ENCODE measurements at places on chromosomes 5 and 9.

DNA sequence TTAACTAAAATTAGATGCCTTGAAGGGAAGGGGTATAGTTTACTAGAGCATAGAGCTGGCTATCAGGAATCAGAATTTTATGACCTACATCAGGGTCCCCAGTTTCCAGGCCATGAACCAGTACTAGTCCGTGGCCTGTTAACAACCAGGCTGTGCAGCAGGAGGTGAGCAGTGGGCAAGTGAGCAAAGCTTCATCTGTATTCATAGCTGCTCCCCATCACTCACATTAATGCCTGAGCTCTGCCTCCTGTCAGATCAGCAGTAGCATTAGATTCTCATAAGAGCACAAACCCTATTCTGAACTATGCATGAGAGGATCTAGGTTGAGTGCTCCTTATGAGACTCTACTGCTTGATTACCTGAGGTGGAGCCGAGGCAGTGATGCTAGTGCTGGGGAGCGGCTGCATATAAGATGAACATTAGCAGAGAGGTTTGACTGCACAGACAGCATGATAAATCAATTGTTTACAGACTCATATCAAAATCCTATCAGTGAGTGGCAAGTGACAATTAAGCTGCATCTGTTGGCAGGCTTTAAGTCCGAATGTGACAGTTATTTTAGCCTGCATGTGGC is 44.6 kb downstream of the TAF11L14 start:
- no peak for DNase-seq

DNA sequence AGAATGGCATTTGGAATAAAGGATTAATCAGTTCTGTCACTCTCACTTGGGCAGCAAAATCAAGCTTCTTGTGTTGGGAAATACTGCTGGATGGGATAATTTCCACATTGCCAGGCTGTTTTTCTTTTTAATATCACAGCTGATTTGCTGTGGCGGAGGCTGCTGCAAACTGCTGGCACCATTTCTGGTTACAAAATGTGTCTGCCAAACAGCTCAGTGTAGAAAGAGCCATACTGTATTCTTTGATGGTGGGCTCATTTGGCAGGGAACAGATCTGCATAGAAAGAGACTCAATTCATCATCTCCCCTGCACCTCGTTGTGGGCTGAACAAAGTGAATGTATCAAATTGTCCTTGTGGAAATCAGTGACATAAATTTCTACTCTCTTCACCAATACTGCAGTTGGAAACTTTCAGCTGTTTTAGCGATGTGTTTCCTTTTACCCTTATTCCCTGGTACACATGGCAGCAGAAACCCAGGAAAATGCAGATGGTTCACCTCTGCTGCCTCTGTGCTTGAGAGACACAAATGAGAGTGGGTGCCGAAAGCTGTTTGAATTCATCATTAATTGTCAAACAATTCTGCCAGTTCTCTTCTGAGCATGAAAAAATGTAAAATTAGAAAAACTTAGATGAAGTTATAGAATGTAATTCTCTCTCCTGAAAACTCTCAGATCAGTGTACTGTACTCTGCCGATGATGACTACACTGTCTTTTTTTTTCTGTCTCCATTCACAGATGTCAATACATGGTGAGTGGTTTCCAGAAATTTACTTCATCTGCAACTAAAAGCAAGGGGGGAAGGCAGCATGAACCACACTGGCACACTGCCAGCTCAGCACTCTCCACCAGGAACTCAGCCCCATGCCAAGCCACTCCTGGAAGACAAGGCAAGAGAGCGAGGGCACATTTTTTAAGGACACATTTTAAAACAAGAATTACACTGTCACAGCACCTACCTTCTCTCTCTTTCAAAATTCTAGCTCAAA is 75.0 kb downstream of the HMHB1 start:
- DNase-seq, result peak; percentile 54

- DNase-seq, result no peak
Measured at GRCh38 chr5:145478651-145479050, 356.5 kb downstream of the PRELID2 start.

GRCh38 chr5:177347699-177348098 is 3.8 kb downstream of the LMAN2 start:
- DNase-seq, result no peak

GRCh38 chr5:116621599-116621998 is 47.0 kb upstream of the SEMA6A start:
- DNase-seq, result no peak

DNA sequence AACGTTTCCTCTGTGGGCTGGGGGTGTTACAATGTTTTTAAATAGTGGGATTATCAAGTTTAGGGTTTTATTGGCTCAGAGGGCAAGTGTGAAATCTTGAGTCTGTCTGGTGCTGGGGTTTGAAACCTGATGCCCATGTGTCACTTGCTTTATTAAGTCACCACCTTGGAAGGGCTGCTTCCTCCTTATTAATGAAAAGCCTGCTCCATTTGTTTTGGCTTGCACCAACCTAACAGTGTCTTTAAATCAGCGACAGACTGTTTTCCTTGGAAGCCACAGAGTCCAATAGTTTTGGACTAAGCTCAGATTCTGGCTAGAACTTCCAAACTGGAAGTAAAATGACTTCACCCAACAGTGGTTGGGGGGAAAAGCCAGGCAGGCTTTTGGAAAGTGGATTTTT is 10.7 kb upstream of the PALM2AKAP2 start:
- DNase-seq, result no peak

DNA sequence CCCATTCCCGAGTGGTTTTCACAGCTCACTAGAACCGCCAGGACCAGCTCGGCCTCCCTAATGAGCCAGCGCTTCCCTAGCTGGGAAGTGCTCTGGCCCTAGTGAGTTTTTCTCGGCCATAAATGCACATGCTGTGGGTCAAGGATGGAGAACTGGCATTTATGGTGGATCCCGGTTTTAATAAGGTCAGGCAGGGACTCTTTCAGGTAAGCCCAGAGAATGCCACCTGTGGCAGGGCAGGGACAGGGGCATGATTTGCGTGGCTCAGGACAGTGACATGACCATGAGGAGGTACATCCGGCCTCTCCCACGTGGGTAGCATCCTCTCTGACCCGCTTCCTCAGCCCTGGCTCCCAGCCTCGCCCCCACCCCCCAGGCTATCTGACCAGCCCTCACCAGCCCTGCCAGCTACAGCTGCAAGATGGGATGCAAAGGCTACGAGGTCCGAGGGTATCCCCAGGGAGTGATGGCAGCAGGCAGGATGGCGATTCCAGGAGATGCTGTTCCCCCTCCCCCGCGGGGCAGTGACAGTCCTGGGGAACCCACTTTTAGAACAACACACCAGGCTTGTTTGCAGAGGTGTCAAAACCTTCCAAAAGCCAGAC is 60.3 kb upstream of the ADAMTS2 start:
- no peak for DNase-seq

DNA sequence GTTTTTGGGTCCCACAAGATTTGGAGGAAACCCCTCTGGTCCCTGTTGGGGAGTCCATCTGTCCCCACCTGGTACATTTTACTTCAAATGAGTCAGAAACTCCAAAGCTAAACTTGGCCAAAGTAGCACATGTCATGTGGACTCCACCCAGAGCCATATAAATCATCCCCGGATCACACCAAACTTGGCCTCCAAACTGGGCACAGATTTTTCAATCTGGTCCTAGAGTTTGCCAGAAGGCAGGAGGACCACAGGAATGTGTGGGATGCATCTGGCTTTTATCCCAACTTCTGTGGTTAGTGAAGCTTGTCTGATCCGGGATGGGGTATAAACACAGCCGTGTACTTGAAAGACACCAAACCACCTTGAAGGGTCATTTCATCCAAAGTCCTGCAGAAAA is 66.3 kb downstream of the MAT2B start:
- no peak for DNase-seq

DNA sequence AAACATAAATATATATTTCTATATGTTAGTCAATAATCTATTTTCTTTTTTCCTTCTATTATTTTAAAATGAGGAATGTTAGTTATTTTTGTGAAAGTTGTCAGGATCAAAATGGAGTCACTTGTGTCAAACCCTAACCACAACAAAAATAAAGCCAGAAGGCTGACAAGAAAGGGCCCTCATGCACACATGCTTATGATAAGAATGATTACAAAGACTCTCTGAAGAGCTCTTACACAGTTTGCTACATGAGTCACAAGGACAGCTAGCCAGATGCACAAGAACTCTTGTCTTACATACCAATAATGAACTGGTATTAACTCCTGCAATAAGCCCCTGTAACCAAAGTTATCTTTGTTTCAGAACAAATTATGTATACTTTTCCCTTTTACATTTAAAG is 64.7 kb downstream of the GGTA1 start:
- DNase-seq, result no peak

DNA sequence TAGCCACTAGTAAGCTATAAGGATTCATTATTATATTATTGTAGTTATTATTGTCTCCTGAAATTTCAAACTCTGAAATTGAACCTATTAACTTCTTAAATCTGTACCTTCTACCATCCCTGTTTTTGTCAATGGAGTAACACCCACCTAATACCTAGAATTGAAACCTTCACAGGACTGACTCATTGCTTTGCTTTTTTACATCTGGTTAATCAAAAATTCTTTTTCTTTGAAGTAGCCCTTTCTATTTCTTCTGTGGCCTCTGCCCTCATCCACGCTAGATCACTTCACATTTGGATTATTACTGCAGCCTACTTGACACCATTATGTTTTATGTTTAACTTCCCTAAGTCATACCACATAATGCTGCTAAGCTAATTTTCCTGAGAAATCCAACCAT is 35.6 kb downstream of the RBM27 start:
- DNase-seq, result no peak

DNA sequence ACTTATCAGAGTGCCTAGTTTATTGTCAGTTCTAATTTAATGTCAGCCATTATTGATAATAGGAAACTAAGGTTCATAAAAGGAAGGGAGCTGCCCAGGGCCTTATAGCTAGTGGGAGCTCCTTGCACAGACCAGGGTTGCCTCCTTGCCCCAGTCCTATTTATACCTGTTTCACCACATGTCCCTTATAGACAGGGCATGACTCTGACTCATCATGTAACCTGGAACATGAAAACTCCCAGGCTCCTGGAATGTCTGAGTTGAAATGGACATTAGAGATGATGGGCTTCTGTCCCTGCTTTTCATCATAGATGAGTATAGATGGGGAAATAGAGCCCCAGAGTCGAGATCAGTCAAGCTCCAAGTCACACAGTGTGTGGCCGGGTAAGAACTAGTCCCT is 21.1 kb downstream of the FAT2 start:
- no peak for DNase-seq

GRCh38 chr9:68747043-68747533 is 42.0 kb downstream of the PIP5K1B start:
- DNase-seq, result no peak

GRCh38 chr5:6465831-6466790 is 17.5 kb downstream of the UBE2QL1 start:
- no peak for DNase-seq

DNA sequence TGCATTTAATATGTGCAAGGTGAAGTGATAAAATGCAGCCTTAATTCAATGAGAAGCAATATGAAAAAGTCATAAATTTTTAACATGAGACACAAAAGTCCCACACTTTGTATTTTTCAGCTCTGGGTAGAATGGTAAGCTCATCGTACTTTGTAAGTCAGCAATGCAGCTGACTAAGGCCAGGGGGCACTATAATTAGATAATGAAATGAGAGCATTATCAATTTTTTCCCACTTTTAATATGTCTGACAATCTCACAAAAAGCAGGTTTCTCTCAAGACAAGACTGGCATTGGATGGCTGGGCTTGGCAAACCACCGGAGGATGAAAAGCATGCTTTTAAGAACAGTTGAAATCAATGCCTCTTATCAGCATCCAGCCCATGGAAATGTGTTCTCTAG is 162.8 kb downstream of the FAM174A start:
- DNase-seq, result no peak

GRCh38 chr5:173028811-173029327 is 27.3 kb upstream of the CREBRF start:
- no peak for DNase-seq

- DNase-seq, result no peak
Measured at GRCh38 chr5:3022665-3023064, 271.2 kb upstream of the IRX2 start.

DNA sequence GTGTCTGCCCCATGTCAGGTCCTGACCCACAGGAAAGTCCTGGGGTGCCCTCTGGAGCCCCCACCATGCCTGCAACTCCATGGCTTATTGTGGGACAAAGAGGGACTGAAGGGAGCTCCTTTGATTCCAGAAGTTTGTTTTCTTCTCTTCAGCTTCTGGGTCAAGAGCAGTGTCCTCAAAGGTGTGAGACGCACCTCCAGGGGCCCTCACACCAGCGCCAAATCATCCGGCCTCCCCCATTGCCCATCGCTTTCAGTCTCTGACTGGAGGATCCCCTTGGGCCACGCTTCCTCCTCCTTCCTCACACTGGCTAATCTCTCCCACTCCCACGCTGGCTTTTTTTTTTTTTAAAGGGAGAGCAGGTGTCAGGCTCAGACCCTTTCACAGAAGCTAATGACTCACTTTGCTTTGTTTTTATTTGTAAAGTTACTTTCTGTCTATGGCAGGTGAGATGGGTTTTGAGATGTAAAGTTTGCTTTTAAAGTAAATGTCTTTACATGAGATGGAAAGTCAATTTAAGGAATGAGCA is 16.7 kb downstream of the CDHR2 start:
- no peak for DNase-seq

- DNase-seq, result no peak
Measured at GRCh38 chr5:141172381-141173204, at the start of gene PCDHB7. Gene PCDHB7 (plus strand): TSS chr5:141172644. CDS start chr5:141172836, 192 bp downstream.

DNA sequence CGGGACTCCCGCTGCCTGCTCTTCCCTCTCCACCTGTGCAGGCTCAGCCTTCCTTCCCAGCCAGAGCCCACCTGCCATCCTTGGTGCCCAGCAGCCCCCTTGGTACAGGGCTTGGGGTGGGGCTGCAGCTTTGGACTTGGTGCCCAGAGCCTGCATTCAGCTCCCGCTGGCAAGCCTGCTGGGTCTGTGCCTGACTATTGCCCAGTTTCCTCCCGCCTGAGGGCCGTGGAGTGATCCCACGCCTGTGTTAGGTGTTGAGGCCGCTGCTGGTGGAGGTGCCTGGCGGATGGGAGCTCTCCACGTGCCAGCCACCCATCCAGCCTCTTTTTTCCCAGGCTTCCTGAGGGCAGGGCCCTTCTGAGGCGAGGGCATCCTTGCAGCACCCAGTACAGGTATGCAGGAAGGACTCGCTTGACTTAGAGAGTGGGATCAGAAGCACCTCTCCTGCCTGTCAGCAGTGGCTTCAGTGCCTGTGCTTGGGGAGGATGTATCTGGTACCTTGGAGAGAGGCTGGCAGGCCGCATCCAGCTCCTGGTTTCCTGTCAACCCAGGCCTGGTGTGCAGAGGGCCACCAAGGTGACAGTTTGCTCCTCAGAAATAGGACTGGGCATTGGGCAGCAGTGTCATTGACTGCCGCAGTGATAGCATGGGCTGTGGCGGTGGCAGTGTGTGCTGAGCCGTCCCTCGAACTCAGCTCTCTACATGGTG is 7.8 kb downstream of the RXRA start:
- peak; percentile 18 for DNase-seq
